ENCODE measurements at places on chromosomes 11 and 22. TPM values are rescaled to one million over a fixed set of nuclear protein-coding genes. Genes with fewer than 3 reads are reported as not detected.

The TPBGL gene
- total RNA-seq: 0.22 TPM

The KRTAP5-2 gene
- not detected for total RNA-seq

The SEC14L6 gene
- not detected for total RNA-seq

The C11orf86 gene
- not detected for total RNA-seq

The MFRP gene
- not detected for total RNA-seq

The CHEK1 gene
- 6.3 TPM for total RNA-seq

The SEZ6L gene
- 0.33 TPM for total RNA-seq

The YAP1 gene
- 122 TPM for total RNA-seq

The MOGAT2 gene
- not detected for total RNA-seq

The JAM3 gene
- total RNA-seq: 18.3 TPM

The OR5W2 gene
- total RNA-seq: not detected

The PGA5 gene
- total RNA-seq: 11.7 TPM

The SMTNL1 gene
- total RNA-seq: not detected

The CERK gene
- 69.1 TPM for total RNA-seq

The GLYAT gene
- total RNA-seq: 2.4 TPM

The CARD16 gene
- 11.9 TPM for total RNA-seq

The USH1C gene
- total RNA-seq: not detected

The BATF2 gene
- not detected for total RNA-seq

The APOL1 gene
- 19.7 TPM for total RNA-seq

The MMP27 gene
- total RNA-seq: 2.6 TPM

The SC5D gene
- 35.0 TPM for total RNA-seq

The OR51V1 gene
- total RNA-seq: not detected

The OMP gene
- not detected for total RNA-seq

The FLRT1 gene
- 0.22 TPM for total RNA-seq

The ABTB2 gene
- total RNA-seq: 1.9 TPM

The YPEL1 gene
- total RNA-seq: 9.5 TPM
